ENCODE measurements at places on chromosomes 11 and 22.

- no peak for DNase-seq
Observed at GRCh38 chr22:46090036-46090591, 60.2 kb upstream of the PPARA start.

DNA sequence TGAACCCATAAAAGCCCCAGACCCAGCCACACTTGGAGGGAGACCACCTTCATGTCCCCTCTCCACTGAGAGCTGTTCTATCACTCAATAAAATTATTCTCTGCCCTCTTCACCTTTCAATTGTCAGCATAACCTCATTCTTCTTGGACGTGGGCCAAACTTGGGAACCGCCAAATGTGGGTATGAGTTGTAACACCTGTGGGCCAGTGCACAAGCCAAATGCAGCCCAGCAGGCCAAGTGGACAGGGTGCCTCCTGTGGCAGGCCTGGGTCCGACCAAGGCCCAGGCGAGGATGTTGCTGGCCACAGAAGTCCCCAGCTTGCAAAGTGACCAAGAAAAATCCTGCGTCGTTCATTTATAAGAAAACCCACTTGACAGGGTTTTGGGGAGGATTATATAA is 621.2 kb downstream of the METTL15 start:
- no peak for DNase-seq

GRCh38 chr22:46185283-46185682 is 35.0 kb downstream of the PPARA start:
- no peak for DNase-seq

DNA sequence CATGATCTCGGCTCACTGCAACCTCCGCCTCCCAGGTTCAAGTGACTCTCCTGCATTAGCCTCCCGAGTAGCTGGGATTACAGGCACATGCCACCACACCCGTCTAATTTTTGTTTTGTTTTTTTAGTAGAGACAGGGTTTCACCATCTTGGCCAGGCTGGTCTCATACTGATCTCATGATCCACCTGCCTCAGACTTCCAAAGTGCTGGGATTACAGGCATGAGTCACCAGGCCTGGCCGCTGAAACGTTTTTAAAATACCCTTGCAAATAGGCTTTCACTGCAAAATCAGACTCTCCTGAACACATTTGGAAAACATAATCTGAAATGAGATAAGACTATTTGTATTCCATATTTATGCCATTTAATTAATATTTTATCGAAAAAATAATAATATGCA is 826.1 kb upstream of the CNTN5 start:
- peak; percentile 25 for DNase-seq

GRCh38 chr11:77175869-77176539 is 48.0 kb downstream of the MYO7A start:
- no peak for DNase-seq

- peak; percentile 87 for DNase-seq
Observed at GRCh38 chr11:12281571-12282478, 95.5 kb upstream of the PARVA start.

- DNase-seq = no peak
Observed at GRCh38 chr11:117459979-117460300, 132.3 kb downstream of the CEP164 start.

DNA sequence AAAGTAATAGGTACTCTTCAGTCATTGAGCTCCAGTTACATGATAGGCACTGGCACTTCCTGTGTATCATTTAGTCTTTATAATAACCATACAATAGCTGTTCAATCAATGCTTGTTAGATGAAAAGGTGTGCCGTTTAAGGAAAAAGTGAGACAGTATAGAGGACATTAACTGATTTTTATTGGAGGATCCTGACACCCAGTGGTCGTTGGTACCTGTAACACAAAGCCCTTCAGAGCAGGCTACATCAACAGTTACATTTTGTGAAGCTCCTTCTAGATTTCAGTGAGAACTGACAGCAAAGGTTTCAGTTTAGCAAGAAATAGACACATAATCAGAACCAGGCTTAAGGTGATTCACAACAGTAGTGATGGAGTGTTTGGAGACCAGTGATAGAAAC is 44.2 kb downstream of the CCDC81 start:
- DNase-seq = no peak

DNA sequence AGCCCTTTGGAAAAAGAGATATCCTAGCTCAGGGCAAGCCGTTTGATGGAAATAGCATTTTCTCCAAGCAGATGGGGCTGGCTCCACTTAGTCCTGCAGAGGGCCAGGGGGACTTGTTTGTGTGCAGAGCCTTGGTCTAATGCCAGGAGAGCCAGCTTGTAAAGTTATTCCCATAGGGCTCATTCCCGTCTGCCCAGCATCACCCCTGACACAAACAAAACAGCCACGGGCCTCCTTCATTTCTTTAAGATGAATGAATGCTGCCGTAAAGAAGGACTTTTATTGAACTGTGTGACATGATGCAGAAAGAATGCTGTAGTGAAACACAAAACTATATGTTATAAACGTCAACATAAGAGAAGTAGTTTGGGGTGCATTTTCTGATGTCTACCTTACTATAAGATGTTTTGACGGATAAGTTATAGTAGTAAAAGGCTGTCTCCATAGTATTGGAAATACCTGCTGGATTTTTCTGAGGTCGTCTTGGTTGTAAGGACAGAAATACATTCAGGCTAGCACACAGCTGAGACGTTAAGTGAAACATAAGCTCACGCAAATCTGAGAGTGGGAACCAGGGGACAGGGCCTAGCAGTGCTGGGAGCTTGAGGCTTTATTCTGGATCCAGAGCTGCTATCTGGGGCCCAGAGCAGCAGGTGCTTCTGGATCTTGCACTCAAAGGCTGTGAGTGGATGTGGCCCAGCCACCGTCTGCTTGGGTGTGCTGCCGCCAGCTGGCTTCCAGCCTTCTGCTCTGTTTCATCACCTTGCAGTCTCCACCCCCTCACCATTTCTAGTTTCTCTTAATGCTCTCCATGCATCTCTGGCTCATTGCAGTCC is 53.3 kb downstream of the NCAM1 start:
- peak; percentile 26 for DNase-seq

GRCh38 chr22:26143806-26144325 is 25.4 kb upstream of the SEZ6L start:
- no peak for DNase-seq

DNA sequence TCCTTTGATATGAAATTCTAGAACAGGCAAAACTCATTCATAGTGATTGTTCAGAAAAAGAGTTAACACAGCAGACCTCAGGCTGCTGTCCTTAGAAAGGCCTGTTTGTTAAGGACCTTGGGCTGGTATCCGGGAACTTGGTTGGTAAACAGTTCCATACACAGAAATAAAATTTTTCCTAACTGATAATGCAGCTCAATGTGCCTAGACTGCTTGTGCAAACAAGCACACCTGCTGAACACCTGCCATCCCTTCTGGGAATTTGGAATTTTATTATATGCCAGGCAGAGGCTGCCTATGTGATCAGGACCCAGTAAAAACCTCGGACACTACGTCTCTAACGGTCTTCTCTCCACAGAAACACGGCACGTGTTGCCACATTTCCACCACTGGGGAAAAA is 11.5 kb downstream of the THAP12 start:
- DNase-seq = no peak
